T-helper 1 cell (primary cell): ENCODE measurements at places on chromosomes 4 and X.

GRCh38 chr4:108940634-108941033, 177.8 kb upstream of the ETNPPL start:
- DNase-seq = no peak

GRCh38 chr4:94470132-94470531, 18.4 kb downstream of the PDLIM5 start:
- no peak for DNase-seq

DNA sequence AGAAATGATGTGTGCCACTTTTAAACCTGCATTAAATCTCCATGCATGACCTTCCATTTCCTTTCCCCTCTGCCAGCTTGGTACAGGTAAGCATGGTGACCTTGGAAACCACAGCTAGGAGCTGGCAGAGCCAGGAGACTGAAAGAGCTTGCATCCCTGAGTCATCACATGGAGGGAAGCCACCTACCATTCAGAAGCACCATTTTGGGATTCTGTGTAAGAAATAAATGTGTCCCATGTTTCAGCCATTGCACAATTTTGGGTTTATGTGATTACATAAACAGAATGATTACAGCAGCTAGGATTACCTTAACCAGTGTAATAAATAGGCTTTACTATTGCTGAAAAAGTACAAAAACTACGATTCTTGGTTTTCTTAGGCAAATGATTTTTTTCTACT, 17.3 kb upstream of the CCDC149 start:
- no peak for DNase-seq

- DNase-seq = no peak
Measured at GRCh38 chr4:185993328-185993973, 75.5 kb upstream of the TLR3 start.
